ENCODE measurements at places on chromosomes 11 and 22. TPM values are rescaled to one million over a fixed set of nuclear protein-coding genes. Genes with fewer than 3 reads are reported as not detected.

Gene PANX2
- total RNA-seq = 1.2 TPM

Gene C11orf65
- total RNA-seq = 0.52 TPM

GRCh38 chr11:93817426-93818348 is 32.7 kb downstream of the VSTM5 start:
- DNase-seq = no peak
- no peak overlapping the region for H3K27ac ChIP-seq
- H3K4me3 ChIP-seq = no peak overlapping the region
- H3K4me1 ChIP-seq = no peaks in the 10 kb centered on the region

DNA sequence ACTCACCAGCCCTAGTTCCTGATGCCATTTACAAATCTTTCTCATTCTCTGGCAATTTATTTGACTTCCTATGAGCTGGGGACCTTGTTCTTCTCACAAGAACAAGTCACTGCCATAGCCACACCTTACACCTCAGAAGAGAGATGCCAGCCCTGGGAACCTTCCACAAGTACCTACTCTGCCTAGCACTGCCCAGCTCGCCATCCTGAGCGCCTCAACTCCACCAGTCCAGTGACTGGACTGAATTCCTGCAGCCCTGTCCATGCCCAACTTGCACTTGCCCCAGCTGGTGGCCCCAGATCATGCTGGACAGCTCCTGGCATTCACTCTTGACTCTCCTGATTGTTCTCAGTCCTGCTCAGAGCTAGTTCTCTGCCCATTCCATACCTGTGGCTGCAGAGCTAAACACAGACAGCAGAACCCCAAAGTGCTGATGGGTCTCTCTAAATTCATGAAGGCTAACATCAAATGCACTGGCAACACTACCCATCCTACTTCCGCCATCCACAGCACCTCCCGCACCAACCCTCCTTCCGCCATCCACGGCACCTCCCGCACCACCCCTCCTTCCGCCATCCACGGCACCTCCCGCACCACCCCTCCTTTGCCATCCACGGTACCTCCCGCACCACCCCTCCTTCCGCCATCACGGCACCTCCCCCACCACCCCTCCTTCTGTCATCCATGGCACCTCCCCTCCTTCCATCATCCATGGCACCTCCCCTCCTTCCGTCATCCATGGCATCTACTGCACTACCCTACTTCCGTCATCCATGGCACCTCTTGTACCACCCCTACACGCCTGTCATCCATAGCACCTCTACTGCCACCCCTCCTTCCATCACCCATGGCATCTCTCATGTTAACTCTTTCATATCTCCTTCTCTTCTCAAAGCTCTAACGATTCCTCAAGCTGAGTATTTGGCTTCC is 23.6 kb upstream of the SLC25A1 start:
- no peak overlapping the region for H3K27ac ChIP-seq
- H3K4me1 ChIP-seq = no peaks in the 10 kb centered on the region
- no peaks in the 10 kb centered on the region for H3K27me3 ChIP-seq
- no peak overlapping the region for H3K4me3 ChIP-seq
- DNase-seq = no peak

- no peaks in the 10 kb centered on the region for H3K36me3 ChIP-seq
- no peak for DNase-seq
- H3K27ac ChIP-seq = peak overlapping the region; percentile 29
- peaks cover 37% of the 10 kb centered on the region for H3K4me1 ChIP-seq
- no peaks in the 10 kb centered on the region for H3K27me3 ChIP-seq
Observed at GRCh38 chr11:95254716-95255115, 23.7 kb upstream of the SESN3 start.
